Activated CD4-positive, CD25-positive, alpha-beta regulatory T cell treated with anti-CD3 and anti-CD28 coated beads, Interleukin-2, amount 50 U/mL, for 72 hours (primary cell): ENCODE measurements at places on chromosomes 3 and 15.

DNA sequence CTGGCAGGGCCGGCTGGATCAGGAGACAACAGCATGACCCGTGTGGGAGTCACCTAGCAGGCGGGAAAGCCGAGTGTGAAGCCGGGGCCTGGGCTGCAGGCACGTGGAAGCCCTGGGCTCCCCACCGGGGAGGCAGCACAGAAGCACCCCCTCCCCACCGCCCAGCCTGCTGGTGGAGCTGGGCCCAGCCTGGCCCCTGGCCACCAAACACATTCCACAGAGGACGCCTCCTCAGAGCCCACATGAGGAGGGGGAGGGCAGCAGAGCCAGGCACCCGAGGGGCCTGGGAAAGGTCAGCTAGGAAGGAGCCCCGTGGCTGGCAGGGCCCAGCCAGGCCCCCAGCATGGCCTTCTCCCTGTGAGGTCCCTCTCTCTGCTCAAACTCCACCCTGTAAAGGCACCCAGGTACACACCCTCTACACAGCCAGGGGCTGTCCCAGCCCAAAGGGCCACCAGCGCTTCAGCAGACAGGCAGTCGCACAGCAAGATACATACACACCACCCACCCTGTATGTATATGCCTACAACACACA lies 4.5 kb downstream of the PLXNB1 start:
- DNase-seq, result no peak

GRCh38 chr15:77440378-77440999 lies 19.8 kb downstream of the HMG20A start:
- no peak for DNase-seq

DNA sequence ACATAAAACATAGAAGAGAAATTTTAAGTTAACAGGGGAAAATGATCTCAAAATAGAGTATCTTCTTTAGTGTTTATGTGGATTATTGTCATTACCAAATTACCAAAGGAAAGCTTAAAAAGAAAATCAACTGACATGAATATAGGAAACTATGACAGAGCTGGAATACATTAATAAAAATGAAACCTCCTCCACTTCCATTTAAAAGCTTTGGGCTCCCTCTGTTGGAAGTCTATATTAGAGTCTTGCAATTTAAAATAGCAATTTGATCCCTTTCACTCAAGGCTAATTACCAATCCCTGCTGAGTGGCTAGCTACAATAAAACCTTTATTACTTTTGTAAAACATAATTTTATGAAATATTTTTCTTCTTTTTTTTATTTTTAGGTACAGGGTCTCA lies 61.4 kb upstream of the IMPG2 start:
- no peak for DNase-seq

GRCh38 chr3:149519912-149520311 lies 45.4 kb downstream of the TM4SF4 start:
- DNase-seq, result no peak
